ENCODE measurements at places on chromosomes 11 and 22. TPM values are rescaled to one million over a fixed set of nuclear protein-coding genes. Genes with fewer than 3 reads are reported as not detected.

Gene C11orf86
- total RNA-seq = not detected

Gene MRGPRX4
- not detected for total RNA-seq

Gene MMP7
- not detected for total RNA-seq

Gene LDHAL6A
- total RNA-seq = 0.06 TPM

Gene MS4A6A
- total RNA-seq = 36.4 TPM

Gene NRGN
- total RNA-seq = 1.8 TPM

Gene OR56B1
- not detected for total RNA-seq

Data from spinal cord (tissue), 10 donors.